NCI-H510A treated with DMSO at 0.1 percent for 48 hours (cell line): ENCODE measurements at places on chromosomes 12 and 14.

GRCh38 chr14:64464651-64465050 lies 648 bp upstream of the AKAP5 start:
- peak; percentile 73 for DNase-seq

GRCh38 chr14:62689733-62690132 lies 355.5 kb downstream of the KCNH5 start:
- no peak for DNase-seq

DNA sequence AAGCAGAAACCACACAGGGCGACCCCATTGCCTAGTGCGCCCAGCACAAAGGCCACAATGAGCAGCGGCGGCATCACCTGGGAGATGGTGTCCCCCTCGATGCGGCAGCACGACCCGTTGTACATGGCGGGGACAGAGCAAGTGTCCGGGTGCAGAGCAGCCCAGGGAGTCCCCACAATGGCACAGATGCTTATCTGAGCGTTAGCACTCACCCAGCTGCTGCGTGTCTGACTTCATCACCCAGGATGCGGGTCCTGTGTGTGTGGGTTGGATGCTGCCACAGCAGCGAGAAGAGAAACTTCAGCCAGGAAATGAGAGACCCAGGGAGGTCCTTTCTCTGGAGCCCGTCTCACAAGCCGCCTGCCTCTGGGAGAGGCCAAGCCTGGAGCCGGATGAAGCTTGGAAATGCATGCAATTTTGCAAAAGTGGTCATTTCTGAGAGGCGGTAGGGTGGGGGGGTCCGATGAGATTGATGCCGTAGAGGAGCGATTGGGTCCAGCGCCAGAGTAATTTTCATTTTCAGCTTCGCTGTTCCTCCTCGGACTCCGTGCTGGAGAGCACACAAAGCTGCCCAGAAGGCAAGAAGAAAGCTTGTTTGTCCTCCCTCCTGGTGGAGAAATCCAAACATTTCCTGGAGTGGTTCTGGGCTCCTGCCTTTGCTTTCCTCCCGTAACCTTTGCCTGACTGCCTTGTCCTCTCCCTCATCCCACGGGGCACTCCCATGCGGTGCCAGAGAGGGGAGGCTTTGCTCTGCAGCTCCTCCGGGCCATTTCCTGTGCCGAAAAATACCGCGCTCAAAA lies at the start of gene HCAR1:
TSS of gene HCAR1 (minus strand) at position 630 of the 800 bp plus-strand sequence. CDS start at position 125, 505 bp downstream.
- DNase-seq: peak; percentile 70

- DNase-seq: no peak
Measured at GRCh38 chr12:78928200-78929074, 63.9 kb downstream of the SYT1 start.
